ENCODE measurements at places on chromosomes 2 and 18.
A peak's percentile ranks its signal among the peaks of the same experiment; 100 is the strongest.

DNA sequence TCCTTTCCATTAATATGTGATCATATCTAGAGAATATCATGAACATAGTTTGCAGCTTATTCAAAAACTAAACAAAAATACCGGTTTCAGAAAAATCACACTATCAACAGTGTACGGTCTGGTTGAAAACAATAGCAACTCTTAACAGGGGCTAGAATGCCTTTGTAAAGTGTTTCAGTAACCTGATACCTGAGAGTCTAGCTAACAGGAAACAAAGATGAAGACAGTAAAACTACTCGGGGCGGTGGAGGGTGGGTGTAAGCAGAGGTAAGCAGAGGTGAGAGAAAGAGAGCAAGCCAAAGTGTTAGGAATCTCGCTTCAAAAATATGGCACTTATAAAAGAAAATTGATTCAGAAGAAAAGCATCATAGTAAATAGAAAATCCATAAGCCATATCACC is 109.0 kb upstream of the RGPD4 start:
- peak; percentile 27 for DNase-seq

- no peak for DNase-seq
These were observed 73.0 kb downstream of the NCAPH start for GRCh38 chr2:96408616-96409015.

GRCh38 chr2:226618875-226619605 is 180.6 kb downstream of the IRS1 start:
- peak; percentile 47 for DNase-seq

GRCh38 chr18:2547477-2548087 is 23.7 kb downstream of the METTL4 start:
- peak; percentile 54 for DNase-seq

- DNase-seq: no peak
These were observed 168.3 kb downstream of the UXS1 start for GRCh38 chr2:106025796-106026195.

- DNase-seq: no peak
These were observed 21.6 kb downstream of the MERTK start for GRCh38 chr2:111919794-111920608.

- no peak for DNase-seq
These were observed 16.7 kb downstream of the FHL2 start for GRCh38 chr2:105382177-105382576.

DNA sequence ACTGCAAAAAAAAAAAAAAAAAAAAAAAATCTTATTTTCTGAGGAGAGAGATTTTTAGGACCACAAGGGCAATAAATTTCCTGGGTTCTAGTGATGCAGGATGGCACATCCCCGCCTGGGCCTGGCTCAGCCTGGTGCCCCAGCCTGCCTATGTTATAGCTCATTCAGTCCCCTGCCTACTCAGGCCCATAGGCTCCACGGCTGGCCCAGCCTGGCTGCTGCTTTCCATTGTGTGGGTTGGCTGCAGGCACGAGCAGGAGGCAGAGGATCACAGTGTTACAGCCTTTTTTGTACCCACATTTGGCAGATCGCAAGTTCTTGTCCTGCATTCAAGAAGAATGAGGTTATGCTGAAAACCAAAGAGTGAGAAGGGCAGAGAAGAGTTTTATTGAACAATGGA is 2.8 kb upstream of the SULT6B1 start:
- DNase-seq: no peak

DNA sequence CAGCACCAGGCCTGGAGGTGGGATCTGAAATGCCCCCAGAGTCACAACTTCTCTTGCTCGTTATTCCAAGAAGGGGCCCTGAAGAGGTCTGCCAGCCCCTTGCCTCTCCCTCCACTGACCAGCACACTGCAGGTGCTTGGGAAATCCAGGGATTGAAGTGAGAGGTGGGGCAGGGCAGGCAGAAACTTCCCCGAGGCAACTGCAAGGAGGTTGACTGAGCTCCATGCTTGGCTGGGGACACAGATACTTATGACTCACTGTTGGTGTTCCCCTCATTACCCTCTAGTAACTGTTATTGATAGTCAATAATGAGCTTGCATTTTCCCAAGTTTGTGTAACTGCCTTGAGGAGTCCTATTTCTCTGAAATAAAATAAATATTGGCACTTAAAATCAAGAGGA is 47.5 kb downstream of the MARCO start:
- peak; percentile 56 for DNase-seq

DNA sequence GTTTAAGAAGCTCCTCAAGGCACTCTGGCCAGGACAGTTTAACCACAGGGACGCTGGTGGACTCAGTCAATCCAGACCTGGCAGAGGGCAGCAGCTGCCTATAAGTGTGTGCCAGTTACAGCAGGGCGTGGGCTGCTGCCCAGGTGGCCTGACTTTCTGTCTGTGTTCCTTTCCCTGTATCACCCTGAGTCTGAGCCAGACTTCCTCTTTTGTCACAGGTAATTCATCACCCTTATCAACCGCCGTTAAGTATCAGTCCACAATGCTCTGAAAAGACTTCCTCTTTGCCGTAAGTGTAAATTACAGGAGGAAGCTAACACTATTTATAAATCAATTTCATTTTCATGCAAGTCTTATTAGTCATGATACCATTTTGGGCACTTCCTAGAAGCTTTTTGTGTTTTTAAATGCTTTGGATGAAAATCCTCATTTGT is 7.0 kb downstream of the LPIN1 start:
- peak; percentile 73 for DNase-seq

- peak; percentile 64 for DNase-seq
These were observed 1.9 kb downstream of the NDUFV2 start for GRCh38 chr18:9104244-9104901.

- DNase-seq: no peak
These were observed 161.7 kb downstream of the TWIST2 start for GRCh38 chr2:239009589-239009961.

DNA sequence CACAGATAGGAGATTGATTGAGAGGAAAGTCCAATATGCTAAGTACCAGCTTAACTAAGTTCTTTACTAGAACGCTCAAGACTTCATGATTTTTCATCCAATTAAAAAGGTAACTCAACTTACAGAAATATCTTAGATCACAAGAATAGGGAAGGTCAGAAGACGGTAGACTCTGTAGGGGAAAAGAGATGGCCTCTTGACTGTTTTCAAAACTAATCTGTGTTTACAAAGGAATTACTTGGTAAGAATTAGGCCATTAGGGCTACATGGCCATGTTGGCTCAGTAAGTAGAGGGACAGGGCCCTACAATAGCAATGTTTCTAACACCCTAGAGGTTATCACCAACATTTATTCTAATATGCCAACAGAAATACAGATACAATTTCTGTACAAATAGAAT is 172.7 kb upstream of the ZFP36L2 start:
- no peak for DNase-seq

DNA sequence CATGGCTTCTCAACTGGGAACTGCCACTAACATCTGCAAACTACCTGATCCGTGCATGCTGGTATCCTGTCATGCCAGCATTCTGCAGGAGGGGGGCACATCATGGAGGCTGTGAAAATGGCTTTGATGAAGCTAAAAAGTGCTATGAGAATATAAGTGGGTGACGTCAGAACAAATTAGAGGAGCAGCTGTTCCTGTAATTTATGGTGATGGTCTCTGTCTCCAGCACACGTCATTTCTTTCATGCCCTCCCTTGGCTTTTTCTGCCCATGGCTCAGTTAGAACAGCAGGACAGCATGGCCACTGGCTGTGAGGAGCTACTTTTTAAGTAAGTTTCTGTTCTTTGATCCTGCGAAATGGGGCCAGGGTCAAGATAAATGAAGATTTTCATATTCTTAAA is 466.3 kb downstream of the THSD7B start:
- no peak for DNase-seq

GRCh38 chr2:112332123-112332696 is 56.8 kb downstream of the ZC3H6 start:
- DNase-seq: no peak

DNA sequence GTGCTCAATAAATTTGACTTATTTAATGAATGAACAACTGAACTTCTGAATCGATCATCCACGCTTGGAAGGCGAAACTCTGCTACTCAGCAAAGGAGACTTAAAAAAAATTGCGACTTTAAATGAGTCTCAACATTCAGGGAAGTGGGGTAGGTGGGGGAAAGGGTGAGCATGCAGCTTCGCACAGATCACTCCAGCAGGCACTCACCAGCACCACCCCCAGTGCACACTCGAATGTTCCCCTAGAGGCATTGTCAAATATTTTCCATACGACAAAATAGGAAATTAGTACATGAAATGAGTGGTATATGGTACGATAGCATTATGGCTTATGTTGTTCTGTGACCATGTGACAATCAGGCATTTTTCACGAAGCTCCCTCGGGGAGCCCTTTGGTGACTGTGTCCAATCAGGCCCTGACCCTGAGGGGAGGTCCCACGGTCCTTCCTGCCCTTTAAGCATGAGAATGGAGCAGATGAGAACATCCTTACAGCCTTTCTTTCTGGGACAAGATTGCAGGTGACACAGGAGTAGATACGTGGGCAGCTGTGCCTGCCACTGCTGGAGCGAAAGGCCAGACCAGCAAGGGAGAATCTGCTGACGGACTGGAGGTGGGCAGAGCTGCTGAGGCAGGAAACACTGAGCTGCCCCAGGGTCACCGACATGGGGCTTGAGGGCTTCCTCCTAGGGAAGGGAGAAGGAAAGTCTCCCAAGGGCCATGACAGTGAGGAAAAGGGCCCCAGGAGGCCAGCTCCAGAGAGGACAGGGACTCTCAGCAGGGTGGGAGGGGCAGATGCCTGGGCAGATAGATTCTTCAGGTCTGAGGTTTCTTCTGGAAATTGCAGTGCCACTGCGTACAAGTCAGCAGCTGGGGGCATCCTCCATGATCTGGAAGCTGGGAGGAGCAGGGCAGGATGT is 101.3 kb upstream of the ID2 start:
- no peak for DNase-seq

Measured in bronchial epithelial cell (primary cell).